Stimulated activated naive CD8-positive, alpha-beta T cell treated with anti-CD3 and anti-CD28 coated beads, Interleukin-15, Interleukin-2, amounts not matched to agents 100 U/mL and 50 U/mL, for 24 hours (primary cell): ENCODE measurements at places on chromosomes 3 and 15.

GRCh38 chr3:124336067-124336656 lies 344.2 kb upstream of the ROPN1 start:
- DNase-seq = no peak

DNA sequence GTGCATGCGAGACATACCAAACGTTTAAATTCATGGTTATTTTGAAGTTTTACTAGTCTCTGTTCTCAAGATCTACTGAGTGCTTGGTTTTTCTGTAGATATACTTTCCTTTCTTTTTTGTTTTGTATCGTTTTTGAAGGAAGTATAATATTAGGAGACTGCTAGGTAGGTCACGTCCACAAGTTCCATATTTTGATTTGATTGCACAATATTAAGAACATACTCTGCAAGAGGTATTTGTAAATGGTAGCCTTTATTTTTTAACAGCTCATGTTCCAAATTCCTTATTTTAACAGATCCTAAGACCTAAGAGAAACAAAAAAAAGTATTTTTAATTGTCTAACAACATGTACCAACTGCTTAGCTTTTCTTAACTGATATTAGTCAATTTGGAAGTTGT lies 156.7 kb downstream of the SERPINI1 start:
- DNase-seq = no peak

GRCh38 chr3:184756151-184757021 lies 44.5 kb upstream of the MAGEF1 start:
- DNase-seq = no peak

DNA sequence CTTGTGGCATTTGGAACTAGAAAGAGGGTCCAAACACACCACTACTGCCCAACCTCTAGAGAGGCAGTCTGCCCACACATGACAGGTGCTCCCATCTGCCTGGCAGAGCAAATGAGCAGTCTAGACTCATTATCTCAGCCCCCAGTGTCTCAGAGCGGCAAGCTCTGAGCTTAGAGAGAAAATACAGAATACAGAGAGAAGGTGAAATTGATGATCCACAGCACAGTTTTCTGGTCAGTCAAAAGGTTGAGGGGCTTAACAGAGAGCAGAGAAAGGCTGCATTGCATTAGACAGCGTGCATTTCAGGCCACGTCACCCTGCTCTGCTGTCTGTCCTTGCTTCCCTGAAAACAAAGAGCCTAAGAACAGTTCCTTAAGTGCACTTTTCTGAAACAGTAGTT lies 135.1 kb downstream of the KCNMB2 start:
- DNase-seq = no peak

- no peak for DNase-seq
Measured at GRCh38 chr3:53342353-53342752, 5.0 kb downstream of the DCP1A start.

GRCh38 chr15:79898369-79898768 lies 1.6 kb upstream of the MTHFS start:
- DNase-seq = no peak

GRCh38 chr3:115359536-115359935 lies 212.4 kb upstream of the ZBTB20 start:
- no peak for DNase-seq

DNA sequence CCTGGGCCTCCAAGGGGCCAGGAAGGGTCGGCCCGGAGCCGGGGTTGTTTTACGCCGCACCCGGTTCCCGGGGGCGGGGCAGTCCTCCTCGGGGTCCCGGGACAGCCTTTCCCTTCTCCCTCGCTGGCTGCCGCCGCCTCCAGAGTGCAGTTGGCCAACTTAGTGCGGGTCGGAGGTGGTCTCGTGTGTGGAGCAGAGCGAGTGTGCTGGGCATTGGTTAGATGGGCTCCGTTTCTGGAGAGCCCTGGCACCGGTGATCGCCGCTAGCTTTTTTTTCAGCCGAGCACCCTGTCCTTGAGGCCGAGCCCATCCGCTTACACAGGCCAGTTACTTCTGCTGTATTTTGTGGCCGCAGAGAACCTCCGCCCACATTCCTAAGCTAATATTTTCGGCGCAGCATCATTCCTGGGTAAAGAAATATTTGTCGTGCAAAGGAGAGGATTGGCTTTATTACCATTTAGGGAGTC lies 585 bp downstream of the KIF23 start:
- DNase-seq = peak; percentile 27

DNA sequence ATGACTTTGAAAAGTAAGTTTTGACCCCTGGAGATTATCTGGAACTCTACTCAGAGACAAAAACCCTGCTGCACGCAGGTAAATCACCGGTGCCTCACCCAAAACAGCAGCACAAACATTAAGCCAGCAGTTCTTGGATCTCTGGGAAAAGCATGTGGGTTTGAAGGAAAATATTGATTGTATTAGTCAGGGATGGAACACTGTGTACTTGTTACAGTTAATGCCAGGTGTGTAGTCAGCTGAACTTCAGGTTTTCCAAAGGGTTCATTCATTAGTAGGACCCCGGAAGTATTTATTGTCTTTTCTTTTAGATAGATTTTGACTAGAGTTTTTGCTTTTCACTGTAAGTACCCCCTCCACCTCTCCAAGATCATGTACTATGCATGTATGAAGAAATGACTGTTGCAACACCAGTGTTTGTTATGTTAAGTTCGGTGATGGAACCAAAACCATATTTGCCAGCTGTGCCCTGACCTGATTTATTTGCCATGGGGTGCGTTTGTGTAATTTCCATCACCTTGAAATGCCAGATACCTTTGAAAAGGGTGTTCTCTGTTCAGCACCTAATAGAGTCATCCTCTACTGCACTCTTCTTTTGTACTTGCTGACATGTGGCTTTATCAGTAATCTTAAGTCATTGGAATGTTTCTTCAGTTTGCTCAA lies 14.5 kb downstream of the ARHGEF26 start:
- DNase-seq = no peak

- DNase-seq = no peak
Measured at GRCh38 chr3:173708191-173708590, 310.6 kb downstream of the NLGN1 start.

GRCh38 chr3:29335943-29336342 lies 55.1 kb downstream of the RBMS3 start:
- DNase-seq = no peak

- DNase-seq = no peak
Measured at GRCh38 chr3:133535971-133536881, 37.3 kb upstream of the CDV3 start.

GRCh38 chr3:188298585-188298984 lies 144.6 kb downstream of the LPP start:
- DNase-seq = no peak

- DNase-seq = no peak
Measured at GRCh38 chr15:76380249-76380648, 43.7 kb downstream of the ISL2 start.

- no peak for DNase-seq
Measured at GRCh38 chr15:65881766-65882434, 12.6 kb downstream of the RAB11A start.

- no peak for DNase-seq
Measured at GRCh38 chr3:146092230-146092629, 68.8 kb downstream of the PLOD2 start.

DNA sequence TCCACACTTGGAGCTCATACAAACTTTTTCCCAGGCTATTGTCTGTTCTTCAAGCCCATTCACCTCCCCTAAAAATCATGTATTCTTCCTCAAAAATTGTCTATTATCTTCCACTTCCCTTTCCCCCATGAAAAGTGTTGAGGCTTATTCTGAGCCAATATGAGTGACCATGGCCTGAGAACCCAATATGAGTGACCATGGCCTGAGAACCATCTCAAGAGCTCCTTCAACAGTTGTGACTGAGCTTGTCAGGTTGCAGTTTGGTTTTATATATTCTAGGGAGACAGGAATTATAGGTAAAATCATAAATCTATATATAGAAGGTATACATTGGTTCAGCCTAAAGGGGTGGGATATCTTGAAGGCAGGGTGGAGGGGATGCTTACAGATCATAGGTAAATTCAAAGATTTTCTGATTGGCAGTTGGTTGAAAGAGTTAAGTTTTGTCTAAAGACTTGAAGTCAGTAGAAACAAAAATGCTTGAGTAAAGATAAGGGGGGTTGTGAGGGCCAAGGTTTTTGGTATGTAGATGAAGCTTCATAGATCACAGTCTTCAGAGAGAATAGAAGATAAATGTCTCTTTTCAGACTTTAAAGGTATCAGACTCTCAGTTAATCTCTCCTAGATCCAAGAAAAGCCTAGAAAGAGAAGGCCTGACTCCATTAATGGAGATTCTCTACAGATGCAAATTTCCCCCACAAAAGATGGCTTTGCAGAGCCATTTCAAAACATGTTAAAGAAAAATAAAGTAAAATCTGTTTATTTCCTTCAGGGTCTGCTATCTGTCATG lies 95.8 kb downstream of the TGFBR2 start:
- no peak for DNase-seq

DNA sequence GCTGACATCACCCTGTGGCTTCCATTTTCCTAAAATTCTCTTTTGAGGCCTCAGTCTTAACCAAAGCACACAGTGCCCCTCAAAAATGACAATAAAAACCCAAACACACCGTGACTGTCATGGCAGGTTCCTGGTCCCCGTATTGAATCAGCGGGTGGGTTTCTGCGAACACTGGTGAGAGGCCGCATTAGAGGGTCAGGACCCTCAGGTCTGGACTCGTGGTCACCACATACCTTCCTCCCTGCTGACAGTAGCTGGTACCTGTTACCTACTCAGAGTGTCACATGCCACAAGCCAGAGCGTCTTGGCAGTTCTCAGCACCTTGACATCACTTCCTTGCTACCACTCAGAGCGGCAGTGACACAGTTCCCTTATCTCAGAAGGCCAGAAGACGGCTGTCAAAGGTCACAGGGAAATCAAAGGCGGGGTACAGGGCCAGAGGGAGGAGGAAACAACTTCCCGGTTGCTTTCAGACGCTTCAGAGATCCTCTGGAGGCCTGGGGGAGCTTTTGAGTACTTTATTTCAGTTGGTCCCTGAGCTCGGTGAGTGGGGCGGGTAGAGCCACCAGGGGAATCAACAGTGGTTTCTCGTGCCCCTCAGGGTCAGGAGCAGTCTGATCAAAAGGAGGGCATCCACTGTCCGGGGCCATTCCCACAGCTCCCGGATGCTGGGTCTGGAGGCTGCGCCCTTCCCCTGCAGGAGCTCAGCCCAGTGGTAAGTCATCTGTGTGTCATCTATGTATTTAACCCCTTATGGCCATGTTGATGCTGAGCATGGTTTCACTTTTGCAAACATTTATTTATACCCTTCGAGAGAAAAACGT lies at the start of the genes CCR5AS and CCRL2:
TSS of gene CCR5AS (minus strand) at position 279 of the 824 bp plus-strand sequence.
TSS of gene CCRL2 (plus strand) at position 472 of the 824 bp plus-strand sequence. CDS start 821 bp downstream, outside the sequence.
- peak; percentile 51 for DNase-seq

- DNase-seq = no peak
Measured at GRCh38 chr3:105614288-105615030, 247.8 kb downstream of the ALCAM start.

DNA sequence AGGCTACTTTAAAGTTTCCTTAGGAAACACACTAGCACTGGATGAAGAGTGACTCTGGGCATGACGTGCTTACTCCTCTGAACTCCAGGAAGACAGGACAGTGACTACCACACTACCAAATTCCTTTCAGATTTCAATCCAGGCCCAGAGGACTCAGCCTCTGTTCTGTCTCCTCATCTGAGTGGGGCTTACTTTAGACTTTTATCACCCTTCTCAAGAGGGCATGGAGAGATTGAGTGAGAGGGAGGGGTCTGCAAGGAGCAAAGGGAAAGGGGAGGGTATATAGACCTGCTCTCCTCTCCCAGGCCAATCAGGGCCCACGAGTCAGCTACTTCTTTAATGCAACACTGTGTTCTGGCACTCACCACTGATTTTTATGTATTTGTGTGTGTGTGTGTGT lies 29.4 kb upstream of the RSL24D1 start:
- no peak for DNase-seq

- DNase-seq = no peak
Measured at GRCh38 chr15:91142106-91142744, 42.2 kb downstream of the SV2B start.

GRCh38 chr3:100429187-100429716 lies 27.9 kb downstream of the LNP1 start:
- DNase-seq = no peak

- DNase-seq = no peak
Measured at GRCh38 chr3:12822725-12823373, 18.5 kb downstream of the RPL32 start.

- no peak for DNase-seq
Measured at GRCh38 chr3:175383813-175384212, 524.7 kb downstream of the NAALADL2 start.

DNA sequence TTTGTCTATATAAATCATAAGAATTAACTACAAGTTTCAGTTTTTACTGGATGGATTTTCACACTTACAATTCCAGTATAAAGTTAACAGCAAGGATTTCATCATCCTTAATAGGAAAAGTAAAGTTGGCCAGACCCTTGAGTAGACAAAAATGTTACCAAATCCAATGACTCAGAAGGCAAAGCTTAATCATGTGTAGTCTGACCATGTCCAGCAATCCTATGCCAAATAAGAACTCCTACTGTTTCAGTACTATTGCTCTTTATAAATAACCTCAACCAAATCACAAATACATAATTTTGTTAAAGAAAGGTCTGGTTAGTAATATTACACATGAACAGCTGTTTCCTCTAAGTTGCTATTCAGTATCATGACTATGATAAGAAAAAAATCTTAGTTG lies 35.0 kb downstream of the PLOD2 start:
- DNase-seq = no peak

- no peak for DNase-seq
Measured at GRCh38 chr15:27854601-27855000, 244.5 kb downstream of the OCA2 start.

- no peak for DNase-seq
Measured at GRCh38 chr3:71461114-71461513, 122.4 kb downstream of the FOXP1 start.

DNA sequence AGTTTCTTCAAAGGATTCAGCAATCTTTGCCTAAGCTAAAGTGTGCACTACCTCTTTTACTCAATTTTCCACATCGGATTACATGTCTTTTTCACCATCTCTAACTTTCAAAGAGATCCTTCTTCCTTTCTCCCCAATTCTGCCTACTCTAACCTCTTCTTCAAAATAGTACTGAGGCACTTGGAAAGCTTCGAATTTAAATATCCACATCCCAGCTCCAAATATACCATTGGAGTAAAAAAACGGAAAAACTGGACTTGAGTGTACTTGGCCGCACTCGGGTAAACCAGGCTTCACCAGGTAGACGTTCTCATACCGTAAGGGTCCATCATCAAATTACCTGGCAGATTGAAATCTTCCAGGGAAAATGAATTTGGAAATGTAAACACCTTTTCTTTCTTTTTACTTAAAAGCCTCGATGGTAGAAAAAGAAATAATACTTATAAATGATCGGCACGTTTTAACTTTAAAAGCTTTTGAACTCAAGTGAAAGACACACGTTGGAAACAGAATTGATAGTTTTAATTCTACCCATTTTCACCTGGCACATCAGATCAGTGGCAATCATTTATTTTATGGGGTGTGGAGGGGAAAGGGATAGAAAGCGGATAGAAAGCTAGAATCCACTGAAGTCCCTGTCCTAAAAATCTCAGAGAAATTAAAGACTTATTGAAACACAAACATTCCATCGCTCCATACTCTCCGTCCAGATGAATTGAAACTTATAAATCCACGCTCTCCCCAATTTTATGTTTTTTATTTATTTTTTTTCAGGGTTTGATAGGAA lies 8.2 kb upstream of the MEIS2 start:
- DNase-seq = no peak

DNA sequence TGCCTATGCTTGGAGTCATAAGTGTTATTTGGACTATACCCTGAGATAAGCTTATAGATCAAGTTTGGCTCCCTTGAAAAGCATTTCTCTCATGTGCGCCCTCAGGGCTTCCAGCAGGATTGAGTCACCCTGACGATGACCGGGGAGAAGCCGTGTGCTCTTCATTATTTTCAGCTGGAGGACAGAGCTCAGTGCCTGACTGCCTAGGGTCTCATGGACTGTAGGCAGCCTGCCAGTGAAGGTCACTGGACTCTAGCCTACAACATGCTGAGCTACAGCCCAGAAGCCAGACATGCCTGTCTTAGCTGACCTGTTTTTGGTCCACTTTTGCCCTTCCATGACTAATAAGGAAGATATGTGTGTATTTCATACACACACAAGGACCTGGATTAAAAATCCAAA lies 31.6 kb upstream of the NUDT16 start:
- DNase-seq = no peak
